CD4-positive, alpha-beta T cell treated with Interleukin-15 for 4 hours (primary cell): ENCODE measurements at places on chromosomes 1 and 21.

DNA sequence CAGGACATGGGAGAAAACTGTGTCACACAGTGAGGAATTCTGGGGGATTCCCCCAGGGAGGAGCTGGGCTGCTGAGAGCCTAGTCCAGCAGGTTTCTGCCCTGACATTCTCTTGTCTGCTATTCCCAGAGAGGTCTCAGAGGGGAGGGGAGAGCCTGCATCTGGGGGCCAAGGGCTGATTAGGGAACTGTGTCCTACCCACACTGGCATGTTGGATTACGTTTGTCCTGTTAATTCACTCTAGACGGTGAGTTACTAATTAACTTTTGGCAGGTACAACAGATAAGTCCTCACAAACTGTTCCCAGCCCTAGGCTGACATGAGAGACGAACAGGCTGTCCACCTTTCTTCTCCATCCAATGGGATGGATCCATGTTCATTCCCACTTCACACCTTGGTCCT, 2.6 kb upstream of the SH3BGRL3 start:
- DNase-seq = no peak

GRCh38 chr1:19639999-19640362, 4.1 kb upstream of the NBL1 start:
- no peak for DNase-seq

DNA sequence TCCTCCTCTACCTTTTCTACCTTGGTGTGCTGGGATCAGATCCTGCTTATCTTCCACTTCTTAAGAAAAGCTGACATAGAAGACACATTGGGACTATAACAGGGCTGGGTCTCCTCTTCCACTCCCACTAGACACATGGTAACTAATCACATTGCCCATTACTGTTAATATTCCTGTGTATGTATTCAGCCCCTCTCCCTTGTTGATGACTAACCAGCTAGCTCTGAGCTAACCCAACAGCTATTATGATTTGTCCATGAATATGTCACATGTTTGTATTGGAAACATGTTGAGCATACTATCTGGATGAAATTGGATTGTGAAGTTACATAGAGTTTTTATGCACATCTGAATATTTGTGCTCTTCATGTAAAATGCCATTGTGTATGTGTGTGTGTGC, 52.9 kb downstream of the MPZL1 start:
- no peak for DNase-seq

- no peak for DNase-seq
These were observed 51.3 kb downstream of the MAST2 start for GRCh38 chr1:45854724-45855123.

DNA sequence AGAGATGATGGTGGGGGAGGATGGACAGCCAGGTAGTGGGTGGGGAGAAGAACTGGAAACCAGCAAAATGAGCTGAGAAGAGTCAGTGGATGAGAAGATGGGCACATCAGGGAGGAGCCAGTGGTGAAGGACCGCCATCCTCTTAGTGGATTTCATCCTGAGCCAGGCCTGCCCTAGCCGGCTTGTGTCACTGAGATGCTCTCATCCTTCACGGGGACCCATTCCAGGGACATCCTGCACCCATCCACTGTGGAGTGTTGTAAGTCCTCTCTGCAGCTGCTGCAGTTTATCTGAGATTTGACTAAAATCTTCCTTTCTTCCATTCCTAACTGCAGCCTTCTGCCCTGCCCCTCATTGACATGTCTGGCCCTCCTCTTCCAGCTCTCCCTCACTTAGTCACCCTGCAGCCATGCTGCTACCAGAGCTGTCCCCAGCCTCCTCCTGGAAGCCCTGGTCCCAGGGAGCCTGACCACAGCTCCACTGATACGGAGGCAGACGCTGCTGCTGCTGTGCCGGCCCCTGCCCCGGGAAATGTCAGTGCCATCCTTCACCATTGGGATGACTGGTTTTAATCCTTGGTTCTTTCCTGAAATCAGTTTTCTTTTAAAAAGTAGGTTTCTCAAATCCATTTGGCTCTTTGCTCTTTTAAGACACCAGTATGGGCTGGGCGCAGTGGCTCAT, 33.2 kb downstream of the STUM start:
- DNase-seq = no peak

GRCh38 chr1:18360251-18360650, 120.5 kb upstream of the KLHDC7A start:
- DNase-seq = no peak

GRCh38 chr1:184716158-184716557, 38.5 kb downstream of the EDEM3 start:
- DNase-seq = no peak

GRCh38 chr1:101741910-101742309, 254.8 kb downstream of the OLFM3 start:
- DNase-seq = no peak

DNA sequence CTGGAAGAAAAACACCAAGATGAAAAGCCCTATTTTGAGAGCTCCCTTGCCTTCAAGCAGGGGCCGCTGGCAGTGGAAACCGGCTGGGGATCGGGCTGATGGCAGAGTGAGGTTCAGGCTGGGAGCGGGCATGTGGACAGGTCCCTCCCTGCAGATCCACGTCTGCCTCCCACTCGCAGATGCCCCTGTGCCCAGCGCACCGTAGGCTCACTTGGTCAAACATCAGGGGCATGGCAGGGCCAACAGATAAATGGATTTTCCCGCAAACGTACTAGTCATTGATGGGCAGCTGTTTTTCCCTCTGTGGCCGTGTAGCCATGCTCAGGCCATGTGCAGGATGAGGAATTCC, 6.6 kb upstream of the C1orf174 start:
- no peak for DNase-seq

DNA sequence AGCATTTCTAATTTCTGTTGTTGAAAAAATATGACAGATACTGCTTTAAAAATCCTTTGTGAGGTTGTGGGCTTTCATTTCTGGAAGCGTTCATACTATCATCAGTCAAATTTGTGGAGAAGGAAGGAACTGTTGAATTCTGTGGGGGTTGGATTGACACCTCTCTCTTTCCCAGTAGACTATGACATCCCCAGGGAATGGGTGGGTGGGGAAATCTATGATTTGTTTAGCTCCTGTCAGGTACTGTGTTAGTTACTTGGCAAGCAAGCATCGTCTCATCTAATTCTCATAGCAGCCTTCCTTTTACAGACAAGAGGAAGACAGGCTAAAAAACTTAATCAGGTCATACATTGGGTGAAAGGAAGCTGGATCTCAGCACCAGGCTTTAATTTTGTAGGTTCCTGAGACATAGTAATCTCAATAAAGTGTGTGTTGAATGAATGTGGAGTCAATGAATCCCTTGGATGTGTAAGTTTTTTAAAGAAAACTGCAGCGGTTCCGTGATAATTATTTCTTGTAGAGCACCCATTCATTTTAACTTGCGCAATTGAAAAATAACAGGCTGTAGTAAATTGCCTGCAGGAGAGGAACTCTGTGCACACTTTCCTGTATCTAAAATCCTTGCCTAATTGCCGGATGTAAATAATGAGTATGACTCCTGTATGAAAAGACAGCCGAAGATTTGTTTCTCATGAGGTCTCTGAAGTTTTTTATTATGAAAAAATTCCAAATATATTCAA, 60.6 kb downstream of the MYOM3 start:
- DNase-seq = no peak

DNA sequence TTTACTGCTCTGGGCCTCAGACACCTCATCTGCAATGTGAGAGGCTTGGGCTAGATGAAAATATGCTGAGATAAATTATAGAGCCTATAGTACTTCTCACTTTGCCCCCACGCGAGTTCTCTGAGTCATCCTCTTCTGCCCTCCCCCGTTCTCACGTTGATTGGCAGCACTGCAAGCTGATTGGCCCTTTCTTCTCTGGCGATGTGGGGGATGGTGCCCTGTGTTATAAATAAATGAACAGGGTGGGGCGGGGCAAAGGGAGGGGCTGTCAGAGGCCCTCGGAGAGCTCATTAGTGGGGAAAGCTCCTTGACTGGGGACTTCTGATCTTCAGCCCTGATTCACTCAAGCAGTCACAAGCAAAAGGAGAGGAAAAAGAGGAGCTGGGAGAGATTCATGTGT, 64.3 kb upstream of the ZC3H12A start:
- no peak for DNase-seq

GRCh38 chr1:47677241-47677940, 239.5 kb downstream of the FOXD2 start:
- no peak for DNase-seq

GRCh38 chr1:244102046-244102445, 51.0 kb downstream of the ZBTB18 start:
- DNase-seq = no peak

- DNase-seq = no peak
These were observed 198.3 kb downstream of the SLC44A5 start for GRCh38 chr1:75412616-75413015.

DNA sequence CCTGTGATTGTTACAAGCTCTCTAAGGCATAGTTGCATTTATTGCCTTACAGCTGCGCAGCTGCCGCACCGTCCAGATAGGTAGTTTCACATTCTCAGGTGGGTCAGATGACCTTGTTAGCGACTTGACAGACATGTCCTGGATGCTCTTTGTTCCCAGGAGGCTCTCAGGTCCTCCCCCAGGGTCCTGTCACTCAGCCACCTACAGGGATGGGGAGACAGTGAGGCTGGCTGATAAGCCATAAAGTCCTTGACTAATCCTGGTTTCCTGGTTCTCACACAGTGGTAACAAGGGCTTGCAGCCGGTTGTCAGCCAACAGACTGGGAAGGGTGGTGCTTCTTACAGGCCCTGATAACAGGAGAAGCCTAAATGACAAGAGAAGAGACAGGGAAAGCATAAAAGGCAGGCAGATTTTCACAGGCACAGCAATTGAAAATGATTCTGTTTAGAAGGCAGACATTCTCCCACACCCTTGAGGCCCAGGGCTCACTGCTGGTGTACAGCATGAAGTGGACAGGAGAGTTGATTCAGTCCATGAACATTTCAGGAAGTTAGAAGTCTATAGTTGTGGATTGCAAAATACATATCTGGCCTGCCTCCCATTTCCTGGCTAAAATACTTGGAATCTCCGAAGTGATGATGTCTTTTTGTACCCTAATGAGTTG, 2.9 kb downstream of the ARF1 start:
- DNase-seq = no peak

DNA sequence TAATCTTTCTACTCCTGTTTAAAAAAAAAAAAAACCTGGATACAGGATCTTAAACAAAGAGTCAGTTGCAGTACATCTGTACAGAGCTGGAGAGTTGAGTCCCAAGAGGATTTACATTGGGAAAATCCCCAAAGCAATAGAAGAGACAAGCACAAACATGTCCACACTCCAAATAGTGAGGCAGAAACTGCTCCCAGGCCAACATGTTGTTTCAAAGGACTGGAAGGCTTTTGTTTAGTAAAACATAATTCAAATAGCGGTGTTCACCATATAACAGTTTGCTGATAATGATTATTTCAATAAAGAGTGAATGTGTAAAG, 425.4 kb downstream of the ADGRL2 start:
- DNase-seq = no peak

- DNase-seq = no peak
These were observed 189.2 kb downstream of the FOXD2 start for GRCh38 chr1:47627016-47627415.

GRCh38 chr1:112731451-112731850, 16.3 kb upstream of the PPM1J start:
- no peak for DNase-seq

- no peak for DNase-seq
These were observed 294.7 kb downstream of the SIPA1L2 start for GRCh38 chr1:232335261-232335660.

DNA sequence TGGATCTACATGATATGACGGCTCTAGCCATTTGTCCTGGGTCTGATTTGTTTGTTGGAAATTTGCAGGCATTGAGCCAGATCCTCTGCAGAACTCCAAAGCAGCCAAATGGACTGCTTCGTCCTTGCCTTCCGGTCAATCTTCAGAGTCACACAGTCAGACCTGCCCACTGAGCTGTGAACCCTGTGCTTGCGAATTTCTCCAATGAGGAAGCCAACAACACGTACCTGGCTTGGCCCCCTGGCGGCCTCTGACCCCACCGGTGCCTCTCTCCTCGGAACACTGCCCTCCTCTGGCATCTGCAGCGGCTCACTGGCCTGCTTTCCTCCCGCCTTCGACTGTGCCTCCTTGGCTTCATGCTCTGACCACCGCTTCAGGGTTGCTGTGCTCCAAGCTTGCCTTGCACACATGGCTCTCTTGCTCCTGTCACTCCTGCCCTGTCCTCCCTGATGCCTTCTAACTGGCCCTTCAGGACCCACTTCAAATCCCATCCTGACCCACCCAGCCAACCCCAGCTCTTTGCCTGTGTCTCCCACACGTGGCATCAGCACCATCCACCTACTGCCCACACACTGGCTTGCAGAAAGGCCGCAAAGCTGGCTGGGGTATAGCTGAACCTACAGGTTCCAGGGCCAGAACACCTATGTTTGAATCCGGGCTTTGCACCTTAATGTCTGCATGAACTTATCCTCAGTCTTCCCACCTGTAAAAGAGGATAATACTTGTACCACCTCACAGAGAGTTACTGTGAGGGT, 128.2 kb downstream of the KCNN3 start:
- no peak for DNase-seq

- no peak for DNase-seq
These were observed 8.9 kb upstream of the IL12RB2 start for GRCh38 chr1:67298762-67299161.

- no peak for DNase-seq
These were observed 8.6 kb downstream of the ST6GALNAC3 start for GRCh38 chr1:76083189-76083588.

DNA sequence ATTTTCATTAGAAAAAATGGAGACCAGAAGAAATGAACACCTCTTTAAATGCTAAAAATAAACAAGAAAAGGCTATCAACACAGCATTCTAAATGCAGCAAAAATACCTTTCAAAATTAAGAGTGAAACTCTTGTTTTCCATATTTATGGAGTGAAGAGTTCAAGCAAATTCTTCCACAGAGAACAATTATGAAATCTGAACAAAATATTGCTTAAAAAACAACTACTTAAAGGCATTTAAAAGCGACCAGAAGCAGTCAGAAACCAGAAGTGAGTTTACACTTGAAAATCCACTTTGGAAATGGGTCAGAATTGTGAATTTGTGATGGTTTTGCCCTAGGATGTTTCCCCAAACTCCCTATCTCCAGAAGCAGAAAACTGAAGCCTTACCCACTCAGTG, 60.9 kb upstream of the KCNH1 start:
- no peak for DNase-seq

DNA sequence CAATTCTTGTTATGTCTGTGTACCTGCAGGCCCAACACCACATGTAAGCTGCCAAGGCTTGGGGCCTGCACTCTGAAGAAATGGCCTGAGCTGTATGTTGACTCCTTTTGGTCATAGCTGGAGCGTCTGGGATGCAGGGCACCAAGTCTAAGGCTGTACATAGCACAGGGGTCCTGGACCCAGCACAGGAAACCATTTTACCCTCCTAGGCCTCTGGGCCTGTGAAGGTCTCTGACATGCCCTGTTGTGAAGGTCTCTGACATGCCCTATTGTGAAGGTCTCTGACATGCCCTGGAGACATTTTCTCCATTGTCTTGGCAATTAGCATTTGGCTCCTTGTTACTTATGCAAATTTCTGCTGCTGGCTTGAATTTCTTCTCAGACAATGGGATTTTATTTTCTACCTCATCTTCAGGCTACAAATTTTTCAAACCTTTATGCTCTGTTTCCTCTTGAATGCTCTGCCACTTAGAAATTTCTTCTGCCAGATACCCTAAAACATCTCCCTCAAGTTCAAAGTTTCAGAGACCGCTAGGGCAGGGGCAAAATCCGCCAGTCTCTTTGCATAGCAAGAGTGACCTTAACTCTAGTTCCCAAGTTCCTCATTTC, 246.7 kb upstream of the B3GALT2 start:
- DNase-seq = no peak
